ENCODE measurements at places on chromosomes 2 and 18. TPM values are rescaled to one million over a fixed set of nuclear protein-coding genes. Genes with fewer than 3 reads are reported as not detected.
A peak's percentile ranks its signal among the peaks of the same experiment; 100 is the strongest.

C1QL2 gene
- 1.0 TPM for total RNA-seq

RIT2 gene
- total RNA-seq, result not detected

ALK gene
- total RNA-seq, result 0.26 TPM

TRIM54 gene
- total RNA-seq, result not detected

PFN4 gene
- total RNA-seq, result not detected

LHCGR gene
- total RNA-seq, result not detected

STPG4 gene
- not detected for total RNA-seq

SPATA3 gene
- not detected for total RNA-seq

MC5R gene
- not detected for total RNA-seq

CAMKMT gene
- total RNA-seq, result 23.4 TPM

ZNF521 gene
- 3.3 TPM for total RNA-seq

SNTG2 gene
- 11.9 TPM for total RNA-seq

ACTR1B gene
- total RNA-seq, result 57.6 TPM

TYMS gene
- total RNA-seq, result 1.8 TPM

SLC4A3 gene
- total RNA-seq, result 2.6 TPM

RAD51AP2 gene
- not detected for total RNA-seq

DNA sequence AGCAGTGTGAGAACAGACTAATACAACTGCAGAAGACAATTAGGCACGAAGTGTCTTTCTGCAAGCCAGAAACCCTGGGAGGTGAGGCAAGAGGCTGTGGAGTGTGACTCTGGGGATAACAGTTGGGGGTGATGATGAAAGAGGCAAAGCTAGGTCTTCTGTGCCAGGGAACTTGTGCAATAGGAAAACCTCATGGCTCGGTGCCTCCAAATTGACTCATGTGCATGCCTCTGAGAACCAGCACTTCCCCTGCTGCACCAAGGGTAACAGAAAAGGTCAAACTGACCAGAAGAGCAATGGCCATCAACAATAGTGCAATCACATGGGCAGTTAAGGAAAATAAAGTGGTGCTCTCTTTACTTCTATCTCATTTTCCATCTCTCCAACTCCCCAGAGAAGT is 136.4 kb downstream of the SCG2 start:
- no peaks in the 10 kb centered on the region for H3K36me3 ChIP-seq
- H3K27ac ChIP-seq, result no peak overlapping the region
- H3K4me3 ChIP-seq, result no peak overlapping the region
- no peaks in the 10 kb centered on the region for H3K27me3 ChIP-seq
- peak; percentile 32 for DNase-seq

- H3K4me1 ChIP-seq, result no peaks in the 10 kb centered on the region
- DNase-seq, result peak; percentile 69
- no peaks in the 10 kb centered on the region for H3K36me3 ChIP-seq
- peaks cover 4% of the 10 kb centered on the region for H3K27me3 ChIP-seq
- H3K4me3 ChIP-seq, result no peak overlapping the region
These were observed 3.2 kb downstream of the TEKT4 start for GRCh38 chr2:94874277-94874997.

DNA sequence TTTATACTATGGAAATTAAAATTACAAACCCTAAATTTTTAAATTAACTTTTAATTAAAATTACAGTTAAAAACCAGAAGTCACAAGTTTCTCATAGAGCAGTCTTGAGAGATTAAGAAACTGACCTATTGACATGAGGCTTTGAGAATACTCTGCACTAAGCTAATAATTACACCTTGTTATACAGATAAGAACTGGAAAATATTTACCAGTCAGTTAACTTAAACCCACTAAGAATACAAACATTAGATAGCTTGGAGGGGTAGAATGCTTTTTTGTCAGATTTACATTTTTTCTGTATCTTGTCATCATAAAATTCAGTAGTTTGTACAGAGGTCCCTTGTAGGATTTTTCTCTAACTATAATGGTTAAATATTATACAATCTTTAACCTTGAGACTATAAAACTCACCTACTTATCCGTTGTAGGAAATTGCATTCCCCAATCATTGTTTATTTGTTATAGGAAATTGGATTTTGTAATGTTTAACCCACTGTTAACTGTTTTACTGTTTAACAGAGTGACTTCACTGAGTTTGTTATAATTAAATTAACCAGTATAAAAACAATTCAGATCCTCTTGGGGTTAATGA is 219.7 kb upstream of the PKDCC start:
- H3K4me3 ChIP-seq, result no peak overlapping the region
- H3K27me3 ChIP-seq, result no peaks in the 10 kb centered on the region
- peak overlapping the region; percentile 69 for H3K27ac ChIP-seq
- H3K36me3 ChIP-seq, result no peaks in the 10 kb centered on the region
- DNase-seq, result no peak

- H3K4me1 ChIP-seq, result peaks cover 13% of the 10 kb centered on the region
- peak overlapping the region; percentile 79 for H3K4me3 ChIP-seq
- peak; percentile 22 for DNase-seq
- H3K27ac ChIP-seq, result peak overlapping the region; percentile 36
These were observed 563 bp downstream of the KIF3C start for GRCh38 chr2:25981596-25982272.

GRCh38 chr2:119341684-119342083 is 24.9 kb downstream of the C2orf76 start:
- H3K27me3 ChIP-seq, result no peaks in the 10 kb centered on the region
- no peaks in the 10 kb centered on the region for H3K36me3 ChIP-seq
- no peak for DNase-seq
- no peak overlapping the region for H3K4me3 ChIP-seq
- no peak overlapping the region for H3K27ac ChIP-seq
- no peaks in the 10 kb centered on the region for H3K4me1 ChIP-seq

- peaks cover 38% of the 10 kb centered on the region for H3K4me1 ChIP-seq
- H3K4me3 ChIP-seq, result no peak overlapping the region
- no peaks in the 10 kb centered on the region for H3K27me3 ChIP-seq
- no peaks in the 10 kb centered on the region for H3K36me3 ChIP-seq
These were observed 101.1 kb upstream of the LPIN2 start for GRCh38 chr18:3114026-3114425.

GRCh38 chr18:53503914-53504441 is 720.5 kb downstream of the MBD2 start:
- no peak for DNase-seq
- no peaks in the 10 kb centered on the region for H3K27me3 ChIP-seq
- H3K4me1 ChIP-seq, result no peaks in the 10 kb centered on the region
- H3K36me3 ChIP-seq, result no peaks in the 10 kb centered on the region
- no peak overlapping the region for H3K27ac ChIP-seq

DNA sequence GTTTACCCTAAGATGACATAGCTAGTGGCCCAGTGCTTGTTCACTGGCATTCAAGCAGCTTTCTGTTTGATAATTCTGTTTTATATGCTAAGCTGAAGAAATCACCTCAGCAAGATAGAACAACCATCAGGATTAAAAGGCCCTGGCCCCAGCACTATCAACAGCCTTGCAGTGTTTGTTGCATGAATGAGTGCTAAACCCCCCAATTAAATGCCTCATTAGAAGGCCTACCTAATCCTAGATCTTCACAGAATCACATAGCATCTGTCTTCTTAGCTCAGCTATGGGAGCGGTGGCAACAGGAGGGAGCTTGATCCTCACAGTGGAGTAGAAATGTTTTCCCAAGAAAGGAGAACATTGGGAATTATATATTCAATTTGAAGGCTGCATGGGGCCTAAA is 194.1 kb upstream of the HNMT start:
- H3K36me3 ChIP-seq, result no peaks in the 10 kb centered on the region
- no peaks in the 10 kb centered on the region for H3K27me3 ChIP-seq
- H3K27ac ChIP-seq, result no peak overlapping the region
- H3K4me3 ChIP-seq, result no peak overlapping the region
- DNase-seq, result no peak

DNA sequence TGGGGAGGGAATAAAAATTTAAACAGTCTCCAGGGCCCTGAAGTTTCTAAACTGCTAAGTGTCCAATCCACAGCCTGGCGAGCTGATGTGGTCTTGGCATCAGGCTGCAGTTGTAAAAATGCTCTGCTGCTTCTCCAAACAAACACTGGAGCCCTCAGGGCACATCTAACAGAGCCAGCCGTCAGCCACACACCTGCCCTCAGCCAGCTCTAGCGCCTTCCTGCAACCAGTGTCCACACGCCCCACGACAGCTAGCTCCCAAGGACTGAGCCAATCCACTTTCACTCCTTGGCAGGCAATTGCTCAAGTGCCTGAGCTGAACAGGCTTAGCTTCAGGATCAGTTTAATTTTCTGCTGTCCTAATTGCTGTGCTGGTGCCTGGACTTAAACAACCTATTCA is 446.4 kb upstream of the RAB12 start:
- no peaks in the 10 kb centered on the region for H3K27me3 ChIP-seq
- no peak overlapping the region for H3K4me3 ChIP-seq
- no peaks in the 10 kb centered on the region for H3K36me3 ChIP-seq
- H3K4me1 ChIP-seq, result no peaks in the 10 kb centered on the region
- DNase-seq, result no peak
- no peak overlapping the region for H3K27ac ChIP-seq

- DNase-seq, result no peak
- no peak overlapping the region for H3K27ac ChIP-seq
- H3K4me3 ChIP-seq, result no peak overlapping the region
- no peaks in the 10 kb centered on the region for H3K4me1 ChIP-seq
- H3K36me3 ChIP-seq, result no peaks in the 10 kb centered on the region
- no peaks in the 10 kb centered on the region for H3K27me3 ChIP-seq
These were observed 84.9 kb downstream of the TTN start for GRCh38 chr2:178722296-178722695.

GRCh38 chr2:200033929-200034328 is 78.5 kb downstream of the MAIP1 start:
- no peaks in the 10 kb centered on the region for H3K4me1 ChIP-seq
- H3K27me3 ChIP-seq, result no peaks in the 10 kb centered on the region
- H3K27ac ChIP-seq, result no peak overlapping the region

GRCh38 chr18:3441290-3441689 is 8.7 kb upstream of the TGIF1 start:
- H3K4me3 ChIP-seq, result no peak overlapping the region
- no peaks in the 10 kb centered on the region for H3K36me3 ChIP-seq
- H3K4me1 ChIP-seq, result peaks cover 4% of the 10 kb centered on the region
- H3K27ac ChIP-seq, result no peak overlapping the region

DNA sequence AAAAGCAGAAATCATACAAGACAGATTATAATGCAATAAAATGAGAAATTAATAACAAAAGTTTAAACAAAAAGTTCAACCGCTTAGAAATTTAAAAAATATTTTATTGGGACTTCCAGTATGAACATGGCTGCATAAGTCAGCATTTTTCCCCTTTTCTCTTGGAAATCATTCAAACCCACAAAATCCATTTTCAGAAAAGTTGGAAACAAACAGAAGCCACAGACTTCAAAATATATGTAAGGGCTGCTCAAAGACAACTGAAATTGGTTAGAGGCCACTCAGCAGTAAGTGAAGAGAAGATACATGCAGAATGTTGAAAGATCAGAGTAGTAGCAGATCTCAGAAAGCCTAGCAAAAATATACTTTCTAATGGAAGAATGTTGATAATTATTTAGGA is 194.0 kb downstream of the DYSF start:
- no peaks in the 10 kb centered on the region for H3K36me3 ChIP-seq
- no peak for DNase-seq

GRCh38 chr18:13543811-13544732 is 182.3 kb downstream of the FAM210A start:
- H3K27ac ChIP-seq, result no peak overlapping the region
- no peak overlapping the region for H3K4me3 ChIP-seq
- H3K36me3 ChIP-seq, result no peaks in the 10 kb centered on the region

GRCh38 chr2:235115521-235115920 is 163.7 kb downstream of the SH3BP4 start:
- H3K27me3 ChIP-seq, result no peaks in the 10 kb centered on the region
- H3K4me1 ChIP-seq, result no peaks in the 10 kb centered on the region
- no peak overlapping the region for H3K27ac ChIP-seq
- no peaks in the 10 kb centered on the region for H3K36me3 ChIP-seq
- DNase-seq, result no peak

GRCh38 chr2:187527262-187527661 is 27.0 kb downstream of the TFPI start:
- no peak overlapping the region for H3K4me3 ChIP-seq
- H3K27ac ChIP-seq, result no peak overlapping the region
- H3K27me3 ChIP-seq, result no peaks in the 10 kb centered on the region
- H3K4me1 ChIP-seq, result no peaks in the 10 kb centered on the region

DNA sequence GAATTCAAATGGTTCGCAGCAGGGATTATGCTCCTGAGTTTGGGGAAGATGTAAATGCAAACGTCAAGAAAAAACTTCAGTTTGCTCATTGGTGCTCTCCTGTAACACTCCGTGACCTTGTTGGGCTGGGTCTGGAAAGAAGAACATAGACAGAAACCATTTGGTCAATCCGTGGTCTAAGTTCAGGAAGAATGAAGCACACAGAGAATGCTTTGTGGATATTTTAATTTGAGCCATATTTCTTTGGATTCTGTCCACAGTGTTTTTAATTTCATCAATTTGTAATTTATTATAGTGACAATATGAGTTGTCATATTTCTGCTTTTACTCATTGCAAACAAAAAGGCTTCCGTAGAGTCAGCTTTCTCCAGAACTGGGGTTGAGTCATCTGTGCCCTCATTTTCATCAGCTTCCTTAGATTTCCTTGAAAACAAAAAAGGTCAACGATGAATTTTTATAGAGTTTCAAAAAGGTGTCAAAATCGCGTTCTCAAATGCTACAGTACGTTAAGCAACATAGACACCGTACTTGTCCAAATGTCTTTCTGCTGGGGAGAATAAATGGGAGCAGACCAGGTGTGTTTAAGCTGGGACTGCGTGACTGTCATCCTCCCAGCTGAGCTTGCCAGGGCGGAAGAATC is 606.4 kb downstream of the RNF144A start:
- H3K4me1 ChIP-seq, result no peaks in the 10 kb centered on the region
- no peak overlapping the region for H3K4me3 ChIP-seq
- H3K27ac ChIP-seq, result no peak overlapping the region
- no peaks in the 10 kb centered on the region for H3K36me3 ChIP-seq
- DNase-seq, result no peak
- no peaks in the 10 kb centered on the region for H3K27me3 ChIP-seq

- H3K27ac ChIP-seq, result no peak overlapping the region
- peaks cover 17% of the 10 kb centered on the region for H3K4me1 ChIP-seq
- H3K27me3 ChIP-seq, result no peaks in the 10 kb centered on the region
- no peak for DNase-seq
- H3K4me3 ChIP-seq, result no peak overlapping the region
- H3K36me3 ChIP-seq, result no peaks in the 10 kb centered on the region
These were observed 6.1 kb downstream of the ARHGEF4 start for GRCh38 chr2:130842770-130843169.

GRCh38 chr2:5453220-5454050 is 238.7 kb upstream of the SOX11 start:
- H3K27ac ChIP-seq, result no peak overlapping the region
- no peak for DNase-seq
- H3K36me3 ChIP-seq, result no peaks in the 10 kb centered on the region
- no peaks in the 10 kb centered on the region for H3K27me3 ChIP-seq
- no peaks in the 10 kb centered on the region for H3K4me1 ChIP-seq

DNA sequence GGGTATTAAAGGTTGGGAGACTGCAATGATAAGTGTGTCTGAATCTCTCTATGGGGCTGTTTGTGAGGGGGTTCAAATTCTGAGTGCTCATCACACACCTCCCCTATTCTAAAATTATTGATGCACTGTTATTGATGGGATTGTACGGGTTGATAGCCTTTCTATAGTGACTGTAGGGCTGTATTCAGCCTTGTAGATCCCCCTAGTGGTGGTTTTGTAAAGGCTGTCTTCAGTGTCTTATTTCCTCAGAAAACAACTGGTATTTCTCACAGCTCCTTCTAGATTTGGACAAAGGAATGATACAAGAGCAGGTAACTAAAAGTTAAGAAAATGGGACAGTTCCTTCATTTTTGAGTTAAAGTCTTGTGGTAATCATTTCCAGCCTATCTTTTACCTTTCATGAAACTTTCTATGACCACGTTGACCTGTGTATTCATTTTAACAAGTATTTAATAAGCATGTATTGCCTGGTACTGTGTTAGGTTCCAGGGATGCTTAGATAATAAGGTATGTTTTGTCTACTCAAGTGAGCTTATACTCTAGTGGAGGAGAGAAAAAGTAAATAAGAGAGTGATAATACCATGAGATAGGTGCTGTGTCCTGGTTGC is 21.2 kb downstream of the SMAD4 start:
- no peak overlapping the region for H3K27ac ChIP-seq
- peaks cover 4% of the 10 kb centered on the region for H3K4me1 ChIP-seq
- DNase-seq, result peak; percentile 43
